ENCODE measurements at places on chromosomes 5 and 9.

- DNase-seq: no peak
Measured at GRCh38 chr5:18314192-18314778, 680.0 kb downstream of the TAF11L14 start.

DNA sequence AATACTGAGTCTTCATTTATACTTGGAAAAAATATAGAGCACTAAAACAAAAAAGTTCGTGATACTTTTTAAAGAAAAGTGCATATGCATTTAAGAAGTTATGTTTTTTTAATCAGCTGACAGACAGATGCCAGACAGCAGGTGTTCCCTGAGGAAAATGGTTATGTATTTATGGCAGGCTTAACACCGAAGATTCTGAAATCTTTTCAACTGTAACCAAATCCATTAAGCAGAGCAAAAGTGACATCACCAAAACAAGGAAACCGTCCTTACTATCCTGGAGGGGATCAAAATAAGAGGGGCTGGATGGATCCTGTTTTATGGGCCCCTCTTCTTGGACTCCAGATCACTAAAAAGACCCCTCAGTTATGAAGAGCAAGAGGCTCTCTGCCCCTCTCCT lies 404.9 kb upstream of the ADAMTS16 start:
- DNase-seq: no peak

GRCh38 chr5:105978011-105978410 lies 1692.7 kb downstream of the EFNA5 start:
- DNase-seq: no peak

DNA sequence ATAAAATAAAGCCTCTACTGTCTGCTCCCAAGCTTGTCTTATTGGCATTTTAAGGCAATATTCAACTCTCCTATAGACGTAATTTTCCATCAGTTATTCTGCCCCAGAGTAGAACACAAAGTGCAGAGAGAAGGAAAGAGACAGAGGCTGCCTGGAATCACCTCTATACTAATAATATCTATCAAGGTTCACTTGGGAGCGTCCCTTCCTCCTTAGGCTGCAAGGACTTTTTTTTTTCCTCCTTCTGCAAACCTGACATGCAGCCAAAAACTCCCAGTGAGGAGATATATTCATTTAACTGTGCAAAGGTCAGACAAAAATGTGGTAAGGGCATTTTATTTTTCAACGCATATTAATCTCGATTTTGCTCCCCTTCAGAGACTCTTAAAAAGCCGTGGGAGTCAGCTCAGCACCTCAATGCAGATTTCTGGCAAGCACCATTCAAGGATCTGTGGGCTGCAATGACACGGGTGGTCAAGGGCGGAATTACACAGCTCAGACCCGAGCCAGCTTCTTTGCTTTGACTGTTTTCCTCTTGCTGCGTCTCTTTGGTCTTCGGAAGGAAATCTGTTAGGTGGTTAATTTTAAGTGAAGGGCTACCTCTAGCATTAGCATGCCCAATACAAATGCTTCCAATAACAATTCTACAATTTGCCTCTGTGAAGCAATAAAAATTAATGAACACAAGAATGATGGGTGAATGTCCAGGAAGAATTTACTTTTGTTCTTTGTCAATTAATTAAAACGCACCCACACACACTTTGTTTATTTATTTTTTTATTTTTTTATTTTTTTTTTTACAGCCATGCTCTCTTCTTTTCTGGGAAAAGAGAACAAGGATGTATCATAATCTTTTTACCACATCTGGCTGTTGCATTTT lies 587.7 kb upstream of the GRAMD2B start:
- peak; percentile 6 for DNase-seq

- no peak for DNase-seq
Measured at GRCh38 chr9:109416135-109416706, 81.9 kb downstream of the PTPN3 start.

GRCh38 chr5:33964132-33964700 lies 20.3 kb downstream of the SLC45A2 start:
- no peak for DNase-seq

DNA sequence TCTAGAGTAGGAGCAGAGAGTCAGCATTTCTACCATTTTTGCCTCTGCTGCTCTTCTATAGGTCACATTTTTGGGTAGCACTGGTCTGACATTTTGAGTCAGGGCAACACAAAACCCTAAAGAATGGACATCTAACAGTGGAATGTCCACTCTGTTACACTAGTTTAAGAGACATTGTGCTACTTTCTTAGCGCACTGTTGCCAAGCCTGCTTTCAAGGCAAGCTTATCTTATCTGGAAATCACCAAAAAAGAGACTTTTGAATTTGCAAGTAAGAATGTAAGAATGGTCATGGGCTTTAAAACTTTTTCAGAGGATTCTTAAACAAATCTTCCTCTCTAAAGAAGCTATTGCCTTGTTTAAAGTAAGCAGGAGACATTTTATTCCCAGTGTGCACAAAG lies 73.0 kb upstream of the STARD4 start:
- no peak for DNase-seq

DNA sequence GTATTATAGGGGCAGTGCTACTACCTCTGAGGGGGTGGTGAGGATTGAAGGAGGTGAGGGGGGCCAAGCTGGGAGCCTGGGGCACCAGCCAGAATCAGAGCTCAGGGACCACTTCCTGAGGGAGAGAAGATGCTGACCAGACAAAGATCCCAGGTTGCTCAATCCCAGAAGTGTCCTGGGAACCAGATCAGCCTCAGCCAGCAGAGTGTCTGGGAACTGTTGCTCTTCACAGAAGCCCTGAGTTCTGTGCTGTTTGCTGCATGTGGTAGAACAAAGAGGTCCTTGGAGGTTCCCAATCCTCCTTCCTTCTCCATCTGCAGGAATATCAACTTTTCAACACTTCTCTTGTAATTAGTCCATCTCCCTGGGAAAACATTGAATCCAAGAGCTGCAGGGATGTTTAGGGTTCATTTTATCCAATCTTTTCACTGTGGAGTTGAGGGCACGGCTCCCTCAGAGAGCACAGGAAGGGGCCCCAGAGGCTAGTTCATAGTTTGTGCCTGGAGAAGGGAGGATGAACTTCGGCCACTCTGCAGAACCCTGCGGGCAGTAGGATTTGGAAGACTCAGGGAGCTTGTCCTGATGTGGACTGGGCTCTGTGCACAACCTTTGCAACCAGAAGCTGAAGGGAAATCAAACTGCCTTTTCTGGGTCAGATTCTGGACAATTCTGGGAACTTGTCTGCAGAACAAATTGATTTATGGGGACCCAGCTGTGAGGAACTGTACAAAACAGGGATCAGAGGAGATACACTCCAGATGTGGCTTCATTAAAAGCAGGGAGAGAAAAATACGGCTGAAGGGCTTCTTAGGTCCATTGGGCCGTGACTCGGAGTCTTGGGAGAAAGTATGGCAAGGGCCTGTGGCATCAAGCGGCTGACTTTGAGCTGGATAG lies 57.1 kb downstream of the GALNT12 start:
- DNase-seq: no peak

DNA sequence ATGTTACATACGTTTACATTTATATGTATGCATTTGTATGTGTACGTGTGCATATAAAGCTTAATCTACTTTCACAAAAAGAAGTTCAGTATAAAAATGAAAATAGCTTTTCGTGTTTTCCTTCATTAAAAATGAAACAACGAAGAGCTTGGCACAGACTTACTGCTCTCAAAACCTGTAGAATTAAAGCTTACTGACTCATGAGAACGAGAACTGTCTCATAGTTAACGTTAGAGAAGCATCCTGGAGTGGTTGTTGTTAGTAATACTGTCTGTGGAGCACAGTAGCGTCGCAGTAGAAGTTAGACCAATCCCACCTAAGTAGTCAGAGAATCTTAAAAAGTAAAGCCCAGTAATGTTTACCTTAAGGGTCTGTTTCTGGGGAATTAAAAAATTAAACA lies 1.3 kb downstream of the MAT2B start:
- DNase-seq: no peak

- no peak for DNase-seq
Measured at GRCh38 chr9:127437497-127438264, 13.5 kb downstream of the ZNF79 start.

GRCh38 chr5:148828511-148829247 lies 2.3 kb downstream of the ADRB2 start:
- DNase-seq: no peak

DNA sequence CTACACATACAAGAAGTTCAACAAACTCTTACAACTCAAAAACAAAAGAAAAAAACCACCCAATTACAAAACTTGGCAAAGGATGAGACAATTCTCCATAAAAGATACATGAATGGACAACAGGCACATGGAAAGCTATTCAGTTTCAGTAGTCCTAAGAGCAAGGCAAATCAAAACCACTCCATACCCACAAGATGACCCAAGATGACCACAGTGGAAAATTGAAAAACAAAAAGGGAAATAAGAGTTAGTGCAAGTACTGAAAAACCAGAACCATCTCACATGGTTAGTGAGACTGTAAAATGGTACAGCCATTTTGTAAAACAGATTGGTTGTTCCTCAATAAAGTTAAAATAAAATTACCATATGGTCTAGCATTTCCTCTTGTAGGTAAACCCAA lies 287.1 kb upstream of the CDH9 start:
- DNase-seq: no peak

DNA sequence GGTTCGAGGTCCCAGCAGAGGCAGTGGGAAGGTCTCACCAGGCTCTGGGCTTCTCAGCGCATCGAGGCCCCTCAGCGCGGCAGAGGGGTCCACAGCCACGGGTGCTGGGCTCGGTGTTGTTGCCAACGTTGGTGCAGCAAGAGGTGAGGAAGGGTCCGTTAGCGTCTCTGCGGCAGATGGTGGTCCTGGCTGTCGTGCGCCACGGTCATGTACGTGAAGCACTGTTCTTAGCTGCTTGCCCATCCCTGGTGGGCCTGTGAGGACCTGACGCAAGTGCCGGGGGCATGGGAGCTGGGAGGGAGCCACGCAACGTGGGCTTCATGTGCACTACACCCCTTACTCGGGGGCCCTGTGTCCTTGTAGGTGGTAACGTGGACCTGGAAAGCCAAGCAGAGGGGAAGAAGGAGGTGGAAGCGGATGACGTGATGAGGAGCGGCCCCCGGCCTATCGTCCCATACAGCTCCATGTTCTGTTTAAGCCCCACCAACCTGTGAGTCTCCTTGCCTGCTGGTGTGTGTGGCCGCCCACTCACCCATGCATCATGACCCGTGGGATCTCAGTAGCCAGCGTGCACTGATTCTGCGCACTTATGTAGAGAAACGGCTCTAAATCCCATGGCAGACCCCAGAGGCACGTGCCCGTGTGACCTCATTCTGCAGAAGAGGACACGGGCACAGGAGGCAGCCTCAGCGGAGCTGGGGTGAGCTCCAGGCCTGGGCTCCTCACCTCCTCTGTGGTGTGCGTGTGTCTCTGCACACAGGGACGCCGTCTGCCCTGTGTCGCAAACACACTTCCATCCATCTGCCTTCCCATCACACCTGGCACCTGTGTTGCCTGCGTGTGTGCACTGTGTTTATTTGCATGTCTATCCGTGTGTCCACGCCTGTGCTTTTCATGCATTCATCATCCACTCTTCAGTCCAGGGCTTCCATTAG lies 166.1 kb downstream of the CACNA1B start:
- no peak for DNase-seq

DNA sequence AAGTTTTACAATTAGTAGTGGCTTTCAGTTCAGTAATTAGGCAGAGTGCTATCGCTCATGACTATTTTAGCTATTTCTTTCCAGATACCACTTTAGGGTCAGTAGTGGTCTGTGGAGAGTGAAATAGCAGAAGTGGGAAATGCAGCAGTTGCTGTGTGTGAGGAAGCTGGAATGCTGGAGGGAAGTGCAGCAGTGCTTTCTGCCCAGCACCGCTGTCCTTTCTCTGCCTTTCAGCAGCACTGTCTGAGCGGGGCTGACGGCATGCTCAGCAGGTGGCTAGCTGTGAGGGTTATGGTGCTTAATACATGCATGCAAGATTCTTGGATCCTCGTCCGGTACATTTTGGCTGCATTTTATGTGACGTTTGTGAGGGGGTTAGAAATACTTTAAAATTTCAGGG lies 213.9 kb downstream of the PBX3 start:
- DNase-seq: no peak

GRCh38 chr5:10856071-10856470 lies 95.0 kb upstream of the DAP start:
- DNase-seq: no peak

GRCh38 chr5:110027527-110028322 lies 338.0 kb downstream of the MAN2A1 start:
- DNase-seq: no peak

DNA sequence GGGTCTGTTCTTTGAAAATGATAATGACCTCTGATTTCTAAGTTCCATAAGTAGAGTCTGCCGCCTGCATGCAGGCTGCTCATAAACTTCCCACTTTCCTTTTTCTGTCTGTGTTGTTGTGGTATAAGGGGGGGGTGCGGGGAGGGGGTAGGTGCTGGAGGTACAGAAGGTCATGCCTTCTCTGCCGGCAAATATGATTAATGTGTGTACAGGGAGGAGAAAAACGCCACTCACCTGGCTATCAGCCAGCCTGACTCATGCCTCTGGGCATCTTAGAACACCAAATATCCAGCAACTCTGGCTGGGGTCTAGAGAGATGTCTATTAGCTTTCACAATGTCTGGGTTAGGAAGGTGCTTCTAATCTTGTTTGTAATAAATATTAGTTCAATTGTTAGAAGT lies 128.3 kb downstream of the EFNA5 start:
- DNase-seq: no peak

DNA sequence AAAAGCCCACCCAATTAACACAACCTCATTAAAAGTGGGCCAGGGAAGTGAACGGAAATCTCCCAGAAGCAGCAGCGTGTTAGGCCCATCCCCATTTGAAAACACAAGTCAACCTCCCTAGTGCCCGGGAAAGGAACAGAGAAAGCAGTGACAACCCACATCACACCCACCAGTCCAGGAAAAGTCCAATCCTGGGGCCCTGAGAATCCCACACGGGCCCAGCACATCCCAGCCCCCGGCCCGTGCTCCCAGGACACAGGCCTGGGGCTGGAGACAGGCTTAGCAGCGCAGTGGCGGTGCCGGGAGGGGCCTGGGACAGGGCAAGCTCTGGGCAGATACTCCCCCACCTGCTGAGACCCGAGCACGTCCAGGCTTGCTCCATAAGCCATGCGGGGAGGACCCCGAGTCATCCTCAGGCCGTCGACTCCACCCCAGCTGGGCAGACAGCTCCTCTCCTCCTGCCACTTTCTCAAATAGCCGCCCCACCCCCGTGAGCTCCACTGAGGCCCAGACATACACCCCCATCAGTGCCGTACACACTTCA lies 101.0 kb downstream of the KCNT1 start:
- DNase-seq: no peak

- DNase-seq: no peak
Measured at GRCh38 chr5:149544028-149544420, 7.2 kb downstream of the CSNK1A1 start.

GRCh38 chr5:160269017-160269416 lies 39.7 kb downstream of the FABP6 start:
- peak; percentile 21 for DNase-seq

DNA sequence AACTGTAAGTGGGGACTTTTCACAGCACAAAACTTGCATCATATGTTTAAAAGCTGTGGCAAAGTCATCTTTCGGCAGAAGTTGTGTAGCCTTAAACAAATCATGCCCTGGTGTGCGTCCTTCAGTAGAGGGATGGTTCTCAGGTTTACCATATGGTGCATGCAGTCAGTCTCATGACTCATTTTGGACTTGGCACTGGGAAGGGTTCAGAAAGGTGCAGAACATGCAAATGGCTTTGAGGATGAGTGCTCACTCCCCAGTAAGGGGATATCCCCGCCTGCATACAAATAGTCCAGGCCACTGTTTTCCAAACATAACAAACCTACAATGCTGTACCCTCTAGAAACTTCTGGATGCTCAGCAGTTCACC lies 260.3 kb downstream of the NDUFS4 start:
- DNase-seq: no peak
